ENCODE measurements at places on chromosomes 5 and 9.

DNA sequence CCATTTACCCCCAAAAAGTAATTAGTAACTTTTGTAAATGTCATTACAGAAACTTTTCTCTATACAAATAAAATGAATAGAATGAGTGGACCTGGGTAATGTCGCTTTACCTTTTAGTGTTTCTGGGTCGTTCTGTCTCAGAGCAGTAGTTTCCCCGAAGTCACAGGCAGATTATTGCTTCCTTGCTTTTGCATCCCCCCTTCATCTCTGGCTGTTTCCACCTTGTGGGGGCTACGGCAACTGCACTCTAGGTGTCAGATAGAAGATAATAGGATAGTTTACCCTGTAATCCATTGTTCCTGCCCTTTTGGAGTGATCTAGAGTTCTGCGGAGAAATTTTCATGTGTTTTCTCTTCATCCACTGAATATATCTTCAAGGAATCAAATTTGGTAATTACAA, 68.7 kb downstream of the PRR16 start:
- no peak for DNase-seq

GRCh38 chr9:15192856-15193255, 114.2 kb downstream of the TTC39B start:
- no peak for DNase-seq

- DNase-seq = no peak
Observed at GRCh38 chr5:178057839-178058238, 55.5 kb upstream of the N4BP3 start.

GRCh38 chr9:138100711-138101350, 223.2 kb downstream of the CACNA1B start:
- no peak for DNase-seq

- no peak for DNase-seq
Observed at GRCh38 chr5:145856285-145856818, 16.5 kb downstream of the GRXCR2 start.

DNA sequence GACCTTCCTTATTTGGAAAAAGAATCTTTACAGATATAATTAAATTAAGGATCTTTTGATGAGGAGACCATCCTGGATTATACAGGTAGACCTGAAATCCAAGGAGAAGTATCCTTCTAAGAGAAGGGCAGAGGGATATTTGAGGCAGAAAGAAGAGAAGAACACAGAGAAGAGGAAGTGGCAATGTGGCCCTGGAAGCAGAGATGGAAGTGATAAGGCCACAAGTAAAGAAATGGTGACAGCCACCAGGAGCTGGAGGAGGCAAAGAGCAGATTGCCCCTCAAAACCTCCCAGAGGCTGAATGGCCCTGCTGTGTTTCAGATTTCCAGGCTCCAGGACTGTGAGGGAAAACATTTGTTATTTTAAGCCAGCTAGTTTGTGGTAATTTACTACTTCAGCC, 93.0 kb upstream of the ANKRD55 start:
- DNase-seq = no peak

DNA sequence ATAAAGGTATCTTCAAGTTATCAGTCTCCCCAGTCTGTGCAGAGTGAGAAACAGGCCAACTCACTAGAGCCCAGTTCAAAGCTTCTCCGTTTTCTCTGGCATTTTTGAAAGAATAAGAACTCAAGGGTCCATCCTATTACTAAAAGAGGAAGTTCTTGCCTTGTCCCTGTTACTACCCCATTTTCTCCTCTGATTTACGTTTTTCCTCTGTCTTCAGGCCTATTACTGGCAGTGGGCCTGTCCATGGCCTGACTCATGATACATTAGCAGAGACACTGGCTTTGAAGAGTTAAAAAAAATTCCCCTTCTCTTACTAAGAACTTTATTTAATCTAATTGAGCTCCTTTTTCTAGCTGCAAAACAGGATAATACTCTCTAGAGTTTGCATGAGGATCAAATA, 624.0 kb upstream of the KLF4 start:
- no peak for DNase-seq

DNA sequence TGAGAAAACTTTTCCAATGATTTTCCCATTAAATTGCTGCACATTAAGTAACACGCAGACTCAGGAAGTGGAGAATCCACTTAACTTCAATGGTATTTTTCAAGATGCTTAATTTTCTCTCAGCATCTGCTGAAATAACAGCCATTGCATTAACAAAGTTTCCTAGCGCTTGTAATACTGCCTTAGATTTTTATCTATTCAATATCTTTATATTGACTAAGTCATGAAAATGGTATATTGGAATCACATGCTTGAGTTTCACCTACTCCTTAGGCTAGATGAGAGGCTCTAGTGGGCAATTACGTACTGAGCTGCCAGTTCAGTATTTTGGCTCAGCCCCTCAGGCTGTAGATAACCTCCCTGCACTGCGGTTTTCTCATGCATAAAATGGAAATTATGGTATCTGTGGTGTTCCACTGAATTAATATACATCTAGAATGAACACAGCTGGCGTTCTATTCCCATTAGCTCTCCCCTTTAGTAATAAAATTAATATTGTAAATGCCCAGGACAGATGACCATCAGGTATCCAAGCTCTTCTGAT, 112.9 kb downstream of the MTX3 start:
- DNase-seq = no peak

GRCh38 chr5:109485030-109485429, 75.3 kb upstream of the PJA2 start:
- no peak for DNase-seq

- DNase-seq = no peak
Observed at GRCh38 chr9:130689937-130690700, 3.5 kb upstream of the EXOSC2 start.

All from effector memory CD4-positive, alpha-beta T cell (primary cell).